ENCODE measurements at places on chromosomes 11 and 22. TPM values are rescaled to one million over a fixed set of nuclear protein-coding genes. Genes with fewer than 3 reads are reported as not detected.

- no peak for DNase-seq
These were observed 7.8 kb upstream of the MMP3 start for GRCh38 chr11:102850973-102851745.

- DNase-seq, result no peak
These were observed 6.7 kb downstream of the FBXO3 start for GRCh38 chr11:33767624-33768023.

DNA sequence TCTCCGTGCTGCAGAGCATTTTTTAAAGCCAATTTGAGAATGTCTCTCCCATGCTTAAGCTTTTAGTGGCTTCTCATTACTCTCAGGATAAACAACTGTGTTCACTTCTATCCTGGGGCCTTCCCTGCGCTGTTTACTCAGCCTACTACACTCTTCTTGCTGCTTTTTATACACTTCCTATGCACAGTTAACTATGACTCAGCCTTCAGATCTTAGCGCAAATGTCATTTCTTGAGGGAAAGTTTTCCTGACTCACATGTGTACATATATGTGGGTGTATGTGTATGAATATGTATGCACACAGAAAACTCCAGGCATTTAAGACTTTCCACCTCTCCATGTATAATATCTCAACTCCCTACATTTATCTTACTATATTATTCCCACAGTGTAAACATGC lies 9.8 kb downstream of the THAP12 start:
- peak; percentile 56 for DNase-seq

GRCh38 chr11:75639762-75640181 lies 29.1 kb downstream of the MAP6 start:
- DNase-seq, result no peak

- DNase-seq, result peak; percentile 34
These were observed 3.9 kb downstream of the JOSD1 start for GRCh38 chr22:38696606-38697424.

Gene IGSF22
- 0.39 TPM for total RNA-seq

Gene PKP3
- total RNA-seq, result 0.16 TPM

Gene PKDREJ
- not detected for total RNA-seq

Gene HTATIP2
- 82.4 TPM for total RNA-seq

Gene TEX12
- 0.32 TPM for total RNA-seq

Gene DMC1
- total RNA-seq, result 25.1 TPM

Data from activated T-cell treated with anti-CD3 and anti-CD28 coated beads, Interleukin-2, amount 50 U/mL, for 72 hours (primary cell).